ENCODE measurements at places on chromosomes 7 and 10.

DNA sequence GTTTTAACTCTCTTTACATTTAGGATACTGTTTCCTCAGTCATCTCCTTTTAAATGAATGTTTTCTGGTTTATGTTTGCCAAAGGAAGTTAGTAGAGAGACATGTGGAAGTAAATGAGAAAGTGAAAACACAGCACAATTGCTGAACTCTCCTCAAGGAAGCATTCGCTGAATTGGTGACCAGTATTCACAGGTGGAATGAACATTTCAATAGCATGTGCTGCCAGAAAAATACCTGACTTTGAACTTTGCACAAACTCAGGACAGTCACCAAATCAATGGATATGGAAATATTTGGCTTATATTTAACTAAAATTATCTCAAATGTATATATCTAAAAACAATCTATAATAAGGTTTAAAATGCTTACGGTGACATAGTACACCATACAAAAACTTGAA, 28.5 kb downstream of the TSPAN12 start:
- DNase-seq: no peak

DNA sequence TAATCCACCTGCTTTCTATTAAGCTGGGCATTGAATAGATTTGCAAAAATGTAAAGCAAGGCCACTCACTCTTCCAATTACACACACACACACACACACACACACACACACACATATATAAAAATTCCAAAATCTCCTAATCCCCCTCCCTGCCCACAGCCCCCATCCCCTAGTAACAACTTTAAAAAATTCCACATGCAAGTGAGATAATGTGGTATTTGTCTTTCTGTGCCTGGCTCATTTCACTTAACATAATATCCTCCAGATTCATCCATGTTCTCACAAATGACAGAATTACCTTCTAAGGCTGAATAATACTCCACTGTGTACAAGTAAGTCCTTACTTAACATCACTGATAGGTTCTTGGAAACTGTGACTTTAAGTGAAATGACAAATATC, 24.2 kb downstream of the SH2D4B start:
- DNase-seq: no peak

DNA sequence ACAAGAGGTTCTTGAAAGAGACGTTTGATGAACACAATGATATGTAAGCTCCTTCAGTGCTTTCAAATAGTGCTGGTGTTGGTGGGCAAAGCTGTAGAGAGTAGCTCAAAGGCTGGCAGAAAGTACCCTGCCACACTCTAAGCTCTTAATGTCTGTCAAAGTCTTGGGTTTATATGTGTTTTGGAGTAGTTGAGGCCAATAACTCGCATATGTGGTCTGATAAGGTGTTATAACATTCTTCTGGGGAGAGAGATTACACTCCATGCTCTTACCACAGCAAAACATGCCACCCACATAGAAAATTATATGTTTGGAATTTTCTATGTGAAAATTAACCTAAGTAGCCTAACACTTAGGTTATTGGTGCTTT, 30.8 kb upstream of the NME8 start:
- DNase-seq: no peak

GRCh38 chr7:24882989-24883621, 96.9 kb downstream of the OSBPL3 start:
- peak; percentile 69 for DNase-seq

GRCh38 chr10:123563994-123564393, 102.2 kb upstream of the GPR26 start:
- DNase-seq: no peak

DNA sequence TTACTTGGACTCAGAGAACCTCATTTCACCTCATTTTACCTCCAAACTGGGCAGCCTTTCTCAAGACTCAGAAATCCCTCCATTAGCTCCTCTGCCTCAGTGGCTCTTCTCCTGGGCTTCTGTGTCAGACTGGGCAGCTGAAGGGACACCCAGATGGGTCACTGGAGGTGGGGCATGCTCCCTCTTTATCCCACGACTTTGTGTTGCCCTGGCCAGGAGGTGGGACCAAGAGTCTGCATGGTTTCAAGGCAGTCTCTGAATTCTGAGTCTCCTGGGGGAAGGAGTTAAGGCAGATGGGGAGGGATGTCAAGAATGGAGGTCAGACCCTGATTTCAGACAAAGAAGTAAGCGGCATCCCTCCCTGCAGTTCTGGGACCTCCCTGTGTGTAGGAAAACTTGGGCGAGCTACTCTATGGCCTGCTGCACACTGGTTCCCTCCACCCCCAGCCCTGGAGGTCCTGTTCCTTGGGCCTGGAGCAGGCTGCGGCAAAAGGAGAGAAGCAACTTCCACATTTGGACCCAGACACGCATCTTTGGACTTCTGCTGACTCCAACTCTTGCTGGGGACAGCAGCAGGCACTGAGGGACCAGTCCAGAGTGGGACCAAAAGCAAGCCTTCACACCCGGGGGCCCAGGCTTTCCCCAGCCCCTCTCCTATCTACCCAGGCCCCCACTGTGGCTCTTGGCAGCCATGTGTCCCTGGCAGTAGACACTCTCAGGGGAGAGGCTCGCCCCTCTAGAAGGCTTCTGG, 10.8 kb downstream of the POLL start:
- DNase-seq: no peak

- no peak for DNase-seq
Observed at GRCh38 chr7:80510021-80510420, 1.8 kb downstream of the GNAT3 start.

- no peak for DNase-seq
Observed at GRCh38 chr7:132103718-132104117, 472.6 kb downstream of the PLXNA4 start.

- no peak for DNase-seq
Observed at GRCh38 chr10:130885021-130885655, 426.4 kb downstream of the TCERG1L start.

GRCh38 chr7:128116740-128117139, 85.5 kb upstream of the LRRC4 start:
- no peak for DNase-seq

GRCh38 chr7:26156451-26157420, 4.7 kb downstream of the NFE2L3 start:
- DNase-seq: no peak

DNA sequence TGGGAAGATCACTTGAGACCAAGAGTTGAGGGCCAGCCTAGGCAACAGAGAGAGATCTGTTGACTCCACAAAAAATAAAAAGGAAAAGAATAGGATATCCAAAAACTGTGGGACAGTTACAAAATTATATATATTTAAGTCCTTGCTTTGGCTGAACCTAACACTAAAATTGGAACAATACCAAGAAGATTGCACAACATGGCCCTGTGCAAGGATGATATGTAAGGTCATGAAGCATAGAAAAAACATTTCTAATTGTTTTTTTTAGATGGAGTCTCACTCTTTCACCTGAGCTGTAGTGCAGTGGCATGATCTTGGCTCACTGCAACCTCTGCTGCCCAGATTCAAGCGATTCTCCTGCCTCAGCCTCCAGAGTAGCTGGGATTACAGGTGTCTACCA, 139.0 kb downstream of the TPST1 start:
- DNase-seq: no peak

DNA sequence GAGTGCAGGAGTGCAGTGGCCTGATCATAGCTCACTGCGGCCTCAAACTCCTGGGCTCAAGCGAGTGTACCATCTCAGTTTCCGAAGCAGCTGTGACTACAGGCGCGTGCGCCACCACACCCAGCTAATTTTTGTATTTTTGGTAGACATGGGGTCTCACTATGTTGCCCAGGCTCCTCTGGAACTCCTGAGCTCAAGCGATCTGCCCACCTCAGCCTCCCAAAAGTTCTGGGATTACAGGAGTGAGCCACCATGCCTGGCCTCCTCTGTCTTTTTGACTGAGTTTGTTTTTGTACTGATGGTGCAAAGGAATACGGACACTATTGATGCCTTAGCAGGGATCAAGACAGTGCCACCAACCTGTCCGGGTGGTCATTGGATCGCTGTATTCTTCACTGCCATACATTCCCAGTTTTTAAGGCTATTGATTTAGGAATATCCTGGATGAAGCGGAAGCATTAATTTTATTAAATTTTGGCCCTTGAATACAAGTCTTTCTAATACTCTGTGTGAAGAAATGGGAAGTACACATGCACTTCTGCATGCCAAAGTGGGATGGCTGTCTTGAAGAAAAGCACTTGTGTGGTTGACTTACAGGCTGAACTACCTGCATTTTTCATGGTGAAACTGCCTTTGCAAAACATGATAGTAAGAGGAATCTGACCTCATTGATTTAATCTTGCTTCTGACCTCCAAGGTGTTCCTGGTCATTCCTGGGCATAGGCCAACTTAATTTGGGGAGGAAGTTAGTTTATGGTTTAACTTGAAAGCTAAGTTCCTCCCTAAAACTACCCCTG, 2.1 kb upstream of the CUL2 start:
- no peak for DNase-seq

GRCh38 chr7:156772725-156773124, 120.3 kb downstream of the LMBR1 start:
- DNase-seq: no peak

DNA sequence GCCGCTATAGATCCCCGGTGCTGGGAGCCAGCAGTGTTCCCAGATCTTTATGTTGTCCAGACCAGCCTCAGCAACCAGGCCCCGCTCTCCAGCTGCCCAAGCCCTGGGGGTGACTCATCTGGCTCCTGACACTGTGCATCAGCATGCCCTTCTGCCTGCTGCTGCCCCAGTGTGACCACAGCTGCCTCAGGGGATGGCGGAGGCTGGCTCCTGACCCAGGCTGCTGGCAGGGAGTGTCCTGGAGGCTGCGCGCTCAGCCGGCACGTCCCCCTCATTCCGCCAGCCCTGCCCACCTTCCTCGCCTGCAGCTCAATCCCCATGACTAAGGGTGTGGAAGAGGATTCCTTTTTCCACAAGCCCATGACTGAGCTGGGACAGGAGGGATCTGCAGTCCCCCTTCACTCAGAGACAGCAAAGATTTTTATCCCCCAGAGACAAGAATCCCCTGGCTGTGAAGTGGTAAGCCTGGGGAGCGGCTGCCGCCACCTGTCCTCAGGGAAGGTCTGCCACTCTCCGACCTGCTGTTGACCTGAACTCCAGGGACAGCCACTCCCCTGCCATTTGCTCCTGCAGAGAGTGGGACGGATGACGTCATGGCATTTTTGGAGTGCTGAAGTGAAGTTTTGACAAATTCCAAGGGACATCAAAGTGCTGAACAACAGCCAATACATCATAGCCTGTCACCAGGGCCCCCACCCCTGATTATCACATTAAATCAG, 182.8 kb upstream of the BMPER start:
- DNase-seq: no peak

DNA sequence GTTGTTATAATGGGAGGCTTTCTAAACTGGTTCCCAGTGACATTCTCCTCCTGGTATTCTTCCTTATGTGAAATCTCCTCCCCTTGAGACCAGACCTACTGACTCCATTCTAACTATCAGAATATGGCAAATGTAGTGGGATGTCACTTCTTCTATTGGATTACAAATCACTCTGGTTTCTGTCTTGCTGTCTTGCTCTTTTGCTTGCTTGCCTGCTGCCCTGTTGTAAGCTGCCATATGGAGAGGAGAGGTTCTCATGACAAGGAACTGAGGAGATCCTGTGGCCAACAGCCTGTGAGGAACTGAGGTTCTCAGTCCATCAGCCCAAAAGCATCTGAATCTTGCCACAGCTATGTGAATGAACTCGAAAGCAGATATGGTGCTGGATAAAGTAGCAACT, 4.7 kb upstream of the NRCAM start:
- DNase-seq: no peak

DNA sequence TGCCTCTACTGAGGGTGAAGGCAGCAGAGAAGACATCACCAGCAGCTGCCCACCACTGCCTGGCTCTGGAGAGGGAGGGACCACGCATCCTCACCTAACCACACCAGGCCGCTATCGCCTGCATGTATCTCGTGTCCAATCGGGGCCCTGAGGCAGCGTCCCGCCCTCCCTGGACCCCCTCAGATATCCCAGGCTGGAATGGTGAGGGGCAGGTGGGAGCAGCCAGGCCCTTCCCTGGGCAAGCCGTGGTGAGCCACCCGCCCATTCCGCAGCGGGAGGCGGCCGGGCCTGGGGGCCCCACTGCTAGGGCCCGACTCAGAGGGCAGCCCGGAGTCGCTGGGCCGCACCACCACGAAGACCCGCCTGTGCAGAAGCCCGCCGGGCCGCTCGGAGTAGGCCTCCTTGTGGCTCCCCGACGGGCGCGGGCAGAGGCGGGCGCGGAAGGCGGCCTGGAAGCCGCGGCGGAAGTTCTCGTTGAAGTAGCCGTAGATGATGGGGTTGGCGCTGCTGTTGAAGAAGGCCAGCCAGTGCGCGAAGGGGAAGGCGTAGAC, 21.6 kb upstream of the PPA1 start:
- no peak for DNase-seq

DNA sequence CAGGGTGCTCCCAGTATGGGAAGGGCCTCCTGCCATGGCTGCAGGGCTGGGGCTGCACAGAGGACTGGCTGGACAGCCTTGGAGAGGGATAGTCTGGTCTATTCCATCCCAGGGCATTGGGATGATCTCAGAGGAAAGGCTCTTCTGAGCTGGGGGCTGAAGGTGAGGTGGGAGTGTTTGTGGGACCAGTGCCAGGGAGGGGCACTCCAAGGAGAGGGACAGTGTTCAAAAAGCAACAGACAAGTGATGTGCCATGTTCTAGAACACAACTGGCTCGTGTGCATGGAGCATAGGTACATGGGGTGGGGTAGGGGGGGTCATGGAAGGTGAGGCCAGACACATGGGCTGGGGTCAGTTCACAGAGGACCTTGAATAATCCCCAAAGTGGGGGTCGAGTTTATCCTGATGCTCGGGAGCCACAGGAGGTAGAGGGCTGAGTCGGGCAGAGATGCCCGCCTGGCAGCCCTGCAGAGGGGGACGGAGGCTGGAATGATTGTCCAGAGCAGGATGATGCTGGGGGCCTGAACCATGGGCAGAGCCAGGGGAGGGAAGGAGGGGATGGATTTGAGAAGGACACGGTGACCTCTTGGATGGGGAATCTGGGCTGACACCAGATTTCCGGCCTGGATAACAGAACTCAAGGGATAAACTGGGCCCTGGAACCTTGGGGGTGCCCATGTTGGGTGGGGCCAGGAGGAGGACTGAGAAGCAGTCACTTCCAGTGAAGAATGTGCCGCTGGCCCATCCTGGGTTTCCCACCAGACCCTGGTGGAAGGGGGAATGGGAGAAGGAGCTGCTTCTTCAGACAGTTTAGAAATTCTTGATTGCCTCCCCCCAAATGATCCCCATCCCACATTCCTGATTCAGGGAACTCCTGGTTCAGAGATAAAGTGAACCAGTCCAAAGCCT, 50.4 kb downstream of the NEURL1 start:
- DNase-seq: no peak

GRCh38 chr7:100563809-100564400, 9.8 kb downstream of the SAP25 start:
- DNase-seq: peak; percentile 82

- no peak for DNase-seq
Observed at GRCh38 chr7:139476139-139476538, 7.3 kb downstream of the KLRG2 start.

GRCh38 chr10:119289227-119289920, 82.0 kb downstream of the GRK5 start:
- no peak for DNase-seq

- DNase-seq: no peak
Observed at GRCh38 chr7:80060218-80060806, 74.3 kb upstream of the GNAI1 start.

GRCh38 chr10:60718886-60719285, 59.4 kb upstream of the CDK1 start:
- DNase-seq: no peak

GRCh38 chr7:110309941-110310340, 781.0 kb upstream of the LRRN3 start:
- no peak for DNase-seq
